ENCODE measurements at places on chromosomes 12 and 14.
A peak's percentile ranks its signal among the peaks of the same experiment; 100 is the strongest.

- no peak for DNase-seq
- peaks cover 56% of the 10 kb centered on the region for H3K4me1 ChIP-seq
- peak overlapping the region; percentile 31 for H3K27ac ChIP-seq
- H3K4me3 ChIP-seq = peak overlapping the region; percentile 48
- H3K36me3 ChIP-seq = peaks cover 41% of the 10 kb centered on the region
- no peaks in the 10 kb centered on the region for H3K27me3 ChIP-seq
Observed at GRCh38 chr12:71655495-71655894, 8.2 kb downstream of the ZFC3H1 start.

GRCh38 chr12:53391724-53392123 is 11.7 kb downstream of the SP1 start:
- H3K27me3 ChIP-seq = no peaks in the 10 kb centered on the region
- DNase-seq = no peak
- H3K4me3 ChIP-seq = no peak overlapping the region
- no peak overlapping the region for H3K27ac ChIP-seq
- peaks cover 50% of the 10 kb centered on the region for H3K4me1 ChIP-seq
- peaks cover 59% of the 10 kb centered on the region for H3K36me3 ChIP-seq

DNA sequence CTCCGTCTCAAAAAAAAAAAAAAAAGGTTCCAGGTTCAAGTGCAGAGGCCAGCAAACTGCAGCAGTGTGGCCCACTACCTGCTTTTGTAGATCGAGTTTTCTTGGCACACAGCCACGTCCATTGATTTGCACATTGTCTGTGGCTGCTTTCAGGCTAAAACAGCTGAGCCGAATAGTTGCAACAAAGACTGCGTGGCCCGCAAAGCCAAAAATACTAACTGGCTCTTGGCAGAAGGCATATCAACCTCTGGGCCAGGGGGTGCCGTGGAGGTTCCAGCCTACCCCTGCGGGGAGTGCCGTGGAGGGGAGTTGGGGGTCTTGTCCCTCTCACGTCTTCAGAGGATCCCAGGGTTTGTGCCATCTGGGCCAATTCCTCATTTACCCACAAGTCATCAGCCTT is 170.1 kb downstream of the ADGRD1 start:
- no peak overlapping the region for H3K4me3 ChIP-seq
- no peak for DNase-seq
- H3K27me3 ChIP-seq = peaks cover 3% of the 10 kb centered on the region

GRCh38 chr12:80277732-80278131 is 166.3 kb upstream of the PTPRQ start:
- no peaks in the 10 kb centered on the region for H3K27me3 ChIP-seq
- no peak overlapping the region for H3K27ac ChIP-seq
- H3K36me3 ChIP-seq = no peaks in the 10 kb centered on the region
- H3K4me3 ChIP-seq = no peak overlapping the region

DNA sequence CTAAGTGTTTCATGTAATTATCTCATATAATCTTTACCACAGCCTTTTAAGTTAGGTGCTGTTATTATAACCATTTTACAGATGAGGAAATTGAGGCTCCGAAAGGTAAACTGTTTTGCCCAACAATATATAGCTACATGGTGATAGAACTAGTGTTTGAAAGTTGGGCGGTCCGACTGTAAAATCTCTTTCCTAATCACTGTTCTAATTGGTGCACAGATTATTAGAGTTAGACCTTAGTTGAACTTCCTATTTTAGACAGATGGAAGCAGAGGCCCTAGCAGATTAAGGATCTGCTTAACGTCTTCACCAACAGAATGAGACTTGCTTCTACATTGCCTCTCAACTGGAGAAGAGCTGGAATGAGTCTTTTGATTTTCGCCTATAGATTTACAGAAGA is 30.0 kb upstream of the DUSP6 start:
- no peaks in the 10 kb centered on the region for H3K36me3 ChIP-seq
- H3K27ac ChIP-seq = no peak overlapping the region
- no peak for DNase-seq

DNA sequence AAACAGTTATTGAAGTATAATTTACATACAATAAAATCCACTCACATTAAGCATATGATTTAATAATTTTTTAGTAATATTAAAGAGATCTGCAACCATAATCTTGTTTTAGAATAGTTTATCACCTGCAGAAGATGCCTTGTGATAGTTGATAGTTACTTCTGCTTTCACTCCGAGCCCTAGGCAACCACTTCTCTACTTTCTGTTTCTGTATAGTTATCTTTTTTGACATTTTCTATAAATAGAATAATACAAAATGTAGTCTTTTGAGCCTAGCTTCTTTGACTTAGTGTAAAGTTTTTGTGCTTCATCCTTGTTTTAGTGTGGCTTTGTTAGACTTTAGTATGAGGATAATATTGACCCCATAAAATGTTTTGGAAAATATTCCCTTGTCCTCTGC is 111.0 kb downstream of the MNAT1 start:
- no peak for DNase-seq
- peaks cover 55% of the 10 kb centered on the region for H3K36me3 ChIP-seq
- no peaks in the 10 kb centered on the region for H3K4me1 ChIP-seq
- H3K4me3 ChIP-seq = no peak overlapping the region
- no peaks in the 10 kb centered on the region for H3K27me3 ChIP-seq

GRCh38 chr12:89421092-89421835 is 69.0 kb upstream of the DUSP6 start:
- no peaks in the 10 kb centered on the region for H3K27me3 ChIP-seq
- H3K4me3 ChIP-seq = no peak overlapping the region
- no peak for DNase-seq
- no peak overlapping the region for H3K27ac ChIP-seq

DNA sequence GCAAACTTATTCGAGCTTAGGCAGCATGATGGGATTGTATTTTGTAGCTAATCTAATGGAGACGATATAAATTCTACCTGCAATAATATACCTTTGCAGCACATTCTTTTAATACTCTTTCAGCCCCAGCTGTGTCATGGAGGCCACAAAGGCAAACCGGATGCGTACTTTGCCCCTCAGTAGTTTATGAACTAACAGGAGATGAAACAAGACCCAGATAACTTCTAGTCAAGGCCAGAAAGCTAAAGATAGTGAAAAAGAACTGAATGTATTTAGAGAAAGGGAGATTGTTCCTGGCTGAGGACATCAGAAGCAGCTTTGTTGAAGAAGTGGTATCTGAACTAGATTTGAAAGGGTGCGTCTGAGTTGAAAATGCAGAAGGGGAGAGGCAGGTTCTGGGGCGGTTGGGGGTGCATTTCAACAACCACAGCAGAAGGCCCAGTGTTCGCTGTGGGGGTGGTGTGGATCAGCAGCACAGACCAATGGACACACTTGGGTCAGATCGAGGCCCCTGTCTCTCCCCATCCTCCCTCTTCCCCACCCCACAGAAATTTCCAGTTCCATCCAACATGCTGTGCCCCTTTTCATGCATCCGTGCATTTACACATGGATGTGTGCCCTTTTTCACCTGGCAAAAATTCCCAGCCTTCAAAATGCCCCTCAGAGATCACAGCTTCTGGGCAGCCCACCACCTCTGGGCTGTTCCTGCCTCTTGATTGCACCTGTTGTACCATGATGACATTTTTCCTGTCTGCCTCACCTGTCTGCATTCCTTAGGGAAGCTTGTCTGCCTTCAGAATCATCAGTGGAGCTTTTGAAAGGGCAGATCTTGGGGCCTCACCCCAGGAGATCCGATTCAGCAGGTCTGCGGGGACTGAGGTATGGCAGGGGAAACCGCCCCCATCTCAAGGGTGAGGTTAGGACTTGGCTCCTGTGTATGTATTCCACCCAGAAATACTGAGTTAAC is 2.2 kb downstream of the ZNF839 start:
- peaks cover 45% of the 10 kb centered on the region for H3K4me1 ChIP-seq
- peaks cover 53% of the 10 kb centered on the region for H3K36me3 ChIP-seq
- DNase-seq = no peak
- peak overlapping the region; percentile 91 for H3K4me3 ChIP-seq
- no peaks in the 10 kb centered on the region for H3K27me3 ChIP-seq
